ENCODE measurements at places on chromosomes 12 and 14. TPM values are rescaled to one million over a fixed set of nuclear protein-coding genes. Genes with fewer than 3 reads are reported as not detected.

DNA sequence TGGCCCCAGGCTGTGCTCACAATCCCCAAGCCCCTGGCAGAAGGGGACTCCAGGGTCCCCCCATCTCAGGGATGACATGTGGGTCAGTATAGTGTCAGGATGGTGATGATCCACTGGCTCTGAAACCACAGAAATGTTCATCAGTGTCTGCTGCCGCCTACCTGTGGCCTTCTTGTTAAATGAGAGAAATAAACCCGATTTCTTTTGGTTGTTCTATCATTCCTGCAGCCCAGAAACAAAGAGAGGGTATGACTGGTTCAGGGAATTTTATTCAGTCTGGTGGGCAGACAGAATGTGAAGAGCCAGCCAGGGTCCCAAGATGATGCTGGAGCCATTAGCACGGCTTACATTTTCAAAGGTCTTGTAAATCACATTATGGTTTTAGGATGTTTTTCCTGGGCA lies 86.6 kb downstream of the CRADD start:
- H3K36me3 ChIP-seq, result peaks cover 4% of the 10 kb centered on the region
- DNase-seq, result no peak
- H3K27ac ChIP-seq, result no peak overlapping the region
- H3K4me3 ChIP-seq, result no peak overlapping the region

GRCh38 chr12:94769047-94769420 lies 118.7 kb upstream of the TMCC3 start:
- H3K36me3 ChIP-seq, result no peaks in the 10 kb centered on the region
- no peak for DNase-seq
- H3K4me3 ChIP-seq, result no peak overlapping the region

DNA sequence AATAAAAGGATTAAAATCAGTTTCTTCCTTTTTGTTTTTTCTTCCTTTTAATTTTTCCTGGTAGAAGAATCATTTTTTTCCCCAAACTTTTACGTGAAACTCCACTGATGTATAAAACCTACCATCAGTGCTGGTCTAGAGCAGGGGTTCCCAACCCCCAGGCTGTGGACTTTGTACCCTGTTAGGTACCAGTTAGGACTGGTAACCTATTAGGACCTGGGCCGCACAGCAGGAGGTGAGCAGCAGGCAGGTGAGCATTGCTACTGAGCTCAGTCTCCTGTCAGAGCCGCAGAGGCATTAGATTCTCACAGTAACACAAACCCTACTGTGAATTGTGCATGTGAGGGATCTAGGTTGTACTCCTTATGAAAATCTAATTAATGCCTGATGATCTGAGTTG lies 10.1 kb downstream of the SMCO2 start:
- H3K4me1 ChIP-seq, result peaks cover 31% of the 10 kb centered on the region
- peaks cover 31% of the 10 kb centered on the region for H3K36me3 ChIP-seq
- H3K27me3 ChIP-seq, result peaks cover 3% of the 10 kb centered on the region
- H3K4me3 ChIP-seq, result no peak overlapping the region
- no peak for DNase-seq
- no peak overlapping the region for H3K27ac ChIP-seq

- H3K27ac ChIP-seq, result no peak overlapping the region
- H3K4me1 ChIP-seq, result peaks cover 4% of the 10 kb centered on the region
- H3K27me3 ChIP-seq, result peaks cover 5% of the 10 kb centered on the region
These were observed 17.9 kb upstream of the KTN1 start for GRCh38 chr14:55562135-55562534.

- H3K27me3 ChIP-seq, result no peaks in the 10 kb centered on the region
- no peaks in the 10 kb centered on the region for H3K36me3 ChIP-seq
- no peak overlapping the region for H3K27ac ChIP-seq
- H3K4me1 ChIP-seq, result no peaks in the 10 kb centered on the region
- no peak overlapping the region for H3K4me3 ChIP-seq
These were observed 328.3 kb downstream of the APAF1 start for GRCh38 chr12:98973395-98973794.

DNA sequence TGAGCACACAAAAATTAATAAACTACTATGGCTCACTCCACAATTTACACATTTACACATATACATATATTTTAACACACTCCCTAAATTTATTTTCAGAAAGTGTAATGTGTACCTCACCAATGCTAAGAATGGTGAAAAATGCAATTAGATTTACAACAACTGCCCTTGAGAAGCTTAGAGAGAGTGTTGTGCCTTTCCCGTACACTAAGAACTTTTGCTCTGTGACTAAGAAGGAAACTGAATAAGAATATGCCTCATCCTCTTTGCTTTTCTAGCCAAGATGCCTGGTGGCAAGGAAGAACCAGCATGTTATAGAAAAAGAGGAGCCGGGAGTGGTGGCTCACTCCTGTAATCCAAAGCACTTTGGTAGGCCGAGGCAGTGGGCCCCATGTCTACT lies 62.3 kb downstream of the SINHCAF start:
- H3K27ac ChIP-seq, result no peak overlapping the region
- DNase-seq, result no peak
- H3K4me3 ChIP-seq, result no peak overlapping the region
- H3K36me3 ChIP-seq, result no peaks in the 10 kb centered on the region
- no peaks in the 10 kb centered on the region for H3K4me1 ChIP-seq

DNA sequence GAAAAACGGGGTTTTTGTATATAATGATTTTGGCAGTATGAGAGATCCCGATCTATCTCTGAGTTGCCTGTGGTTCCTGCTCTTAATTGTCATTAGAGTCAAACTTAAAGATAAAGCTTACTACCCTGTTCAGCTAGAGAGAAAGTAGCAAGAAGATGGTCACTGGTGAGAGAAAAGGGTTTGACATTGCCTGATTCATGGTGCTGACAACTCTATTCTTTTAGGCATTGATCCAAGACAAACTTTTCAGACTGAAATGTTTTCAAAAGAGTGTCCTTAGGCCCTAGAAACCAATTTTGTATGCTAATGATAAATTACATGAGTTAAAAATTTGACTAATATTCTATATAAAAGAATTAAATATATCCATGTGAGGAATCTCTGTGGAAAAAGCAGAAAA lies 35.1 kb downstream of the PELI2 start:
- peaks cover 3% of the 10 kb centered on the region for H3K4me1 ChIP-seq
- DNase-seq, result no peak
- H3K4me3 ChIP-seq, result no peak overlapping the region
- H3K27ac ChIP-seq, result no peak overlapping the region

GRCh38 chr14:55721353-55721752 lies 141.3 kb downstream of the KTN1 start:
- no peak for DNase-seq
- no peak overlapping the region for H3K27ac ChIP-seq
- no peaks in the 10 kb centered on the region for H3K27me3 ChIP-seq
- H3K36me3 ChIP-seq, result no peaks in the 10 kb centered on the region

DNA sequence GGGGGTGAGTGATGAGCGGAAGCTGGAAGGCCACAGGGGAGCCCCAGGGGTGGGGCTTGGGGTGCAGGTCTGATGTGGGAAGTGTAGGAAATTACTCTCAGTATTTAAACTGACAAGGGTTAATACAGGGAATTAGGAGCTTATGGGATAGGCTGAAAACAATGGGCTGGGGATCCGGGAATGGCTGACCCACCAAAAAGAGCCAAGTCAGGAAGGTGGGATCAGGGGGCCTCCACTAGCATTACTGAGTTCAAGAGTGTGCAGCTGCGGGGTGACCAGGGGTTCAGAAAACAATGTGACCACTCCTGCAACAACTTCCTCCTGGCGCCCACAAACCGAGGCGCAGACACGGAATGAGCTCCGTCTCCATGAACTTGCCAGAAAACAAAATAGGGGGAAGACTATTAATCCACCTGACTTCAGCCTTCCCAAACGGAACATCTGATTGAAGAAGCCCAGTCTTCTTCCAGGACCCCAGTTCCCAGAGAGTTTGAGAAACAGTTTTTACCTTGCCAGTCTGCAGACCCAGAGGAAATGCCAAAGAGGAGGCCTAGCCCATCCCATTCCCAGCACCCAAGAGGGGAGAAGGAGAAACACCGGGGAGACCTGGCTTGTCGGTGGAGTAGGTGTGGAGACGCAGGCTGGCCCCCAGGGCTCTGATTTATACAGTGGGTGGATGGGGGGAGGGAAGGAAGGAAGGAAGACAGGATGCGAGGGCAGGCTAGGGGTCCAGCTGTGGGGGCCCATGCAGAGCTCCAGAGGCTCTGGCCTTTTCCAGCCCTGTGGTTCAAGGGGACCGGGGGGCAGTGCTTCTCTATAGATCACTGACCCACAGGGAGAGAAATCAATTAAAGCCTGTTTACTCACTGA lies 16.5 kb upstream of the YY1 start:
- peaks cover 33% of the 10 kb centered on the region for H3K4me1 ChIP-seq
- peak; percentile 53 for DNase-seq
- H3K27me3 ChIP-seq, result no peaks in the 10 kb centered on the region
- H3K4me3 ChIP-seq, result no peak overlapping the region
- no peak overlapping the region for H3K27ac ChIP-seq
- no peaks in the 10 kb centered on the region for H3K36me3 ChIP-seq

- peak overlapping the region; percentile 97 for H3K27ac ChIP-seq
- peaks cover 15% of the 10 kb centered on the region for H3K36me3 ChIP-seq
- H3K4me1 ChIP-seq, result peaks cover 26% of the 10 kb centered on the region
- H3K4me3 ChIP-seq, result peak overlapping the region; percentile 95
These were observed 700 bp downstream of the PRKAG1 start for GRCh38 chr12:49017891-49018260.

- H3K4me3 ChIP-seq, result no peak overlapping the region
- H3K4me1 ChIP-seq, result no peaks in the 10 kb centered on the region
- no peak for DNase-seq
- no peak overlapping the region for H3K27ac ChIP-seq
- H3K27me3 ChIP-seq, result peaks cover 2% of the 10 kb centered on the region
These were observed 33.7 kb upstream of the PAX9 start for GRCh38 chr14:36627981-36628380.

GRCh38 chr12:130835011-130835410 lies 4.0 kb downstream of the STX2 start:
- no peaks in the 10 kb centered on the region for H3K27me3 ChIP-seq
- H3K4me3 ChIP-seq, result no peak overlapping the region
- H3K4me1 ChIP-seq, result peaks cover 38% of the 10 kb centered on the region
- peaks cover 7% of the 10 kb centered on the region for H3K36me3 ChIP-seq
- no peak overlapping the region for H3K27ac ChIP-seq

DNA sequence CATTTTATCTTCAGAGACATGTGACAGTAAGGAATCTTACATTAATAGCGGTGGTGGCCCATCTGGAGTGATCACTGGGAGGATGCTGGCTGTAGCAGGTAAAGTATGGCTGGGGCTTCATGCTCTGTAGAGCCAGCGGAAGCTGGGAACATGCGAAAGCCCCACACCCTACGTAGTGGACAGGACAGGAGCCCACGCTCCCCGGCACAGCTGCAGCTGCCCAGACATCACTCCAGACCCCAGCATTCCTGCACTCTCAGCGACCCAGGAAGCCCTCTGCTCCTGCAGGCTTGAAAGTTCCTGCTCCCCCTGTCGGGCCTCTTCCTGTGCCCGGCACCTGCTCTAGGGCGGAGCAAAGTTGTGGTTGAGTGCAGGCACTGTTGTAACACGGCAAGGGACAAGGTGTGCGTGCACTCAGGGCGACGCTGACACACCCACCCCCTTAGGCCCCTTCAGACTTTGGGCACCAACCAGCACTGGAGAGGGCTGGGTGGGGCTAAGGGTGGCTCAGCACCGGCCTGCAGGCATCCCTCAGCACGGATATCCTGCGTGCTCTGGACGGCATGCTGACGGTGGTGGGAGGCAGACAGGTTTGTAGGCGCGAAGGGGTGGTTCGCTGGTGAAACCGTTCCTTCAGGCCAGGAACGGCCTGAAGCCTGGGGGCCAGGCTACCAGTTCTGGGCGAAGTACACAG lies 568.3 kb downstream of the FSCB start:
- DNase-seq, result no peak
- no peaks in the 10 kb centered on the region for H3K4me1 ChIP-seq
- no peaks in the 10 kb centered on the region for H3K27me3 ChIP-seq
- H3K27ac ChIP-seq, result no peak overlapping the region

KTN1 gene
- 110 TPM for total RNA-seq

NOVA1 gene
- total RNA-seq, result 0.39 TPM

CCDC177 gene
- total RNA-seq, result not detected
